Stimulated activated effector memory CD8-positive, alpha-beta T cell treated with anti-CD3 and anti-CD28 coated beads, Interleukin-12 subunit alpha, Interleukin-12 subunit beta, amount 100 ng/mL, for 72 hours (primary cell): ENCODE measurements at places on chromosomes 5 and 9.
A peak's percentile ranks its signal among the peaks of the same experiment; 100 is the strongest.

GRCh38 chr5:31990701-31991110 is 183.4 kb downstream of the GOLPH3 start:
- no peak for DNase-seq

DNA sequence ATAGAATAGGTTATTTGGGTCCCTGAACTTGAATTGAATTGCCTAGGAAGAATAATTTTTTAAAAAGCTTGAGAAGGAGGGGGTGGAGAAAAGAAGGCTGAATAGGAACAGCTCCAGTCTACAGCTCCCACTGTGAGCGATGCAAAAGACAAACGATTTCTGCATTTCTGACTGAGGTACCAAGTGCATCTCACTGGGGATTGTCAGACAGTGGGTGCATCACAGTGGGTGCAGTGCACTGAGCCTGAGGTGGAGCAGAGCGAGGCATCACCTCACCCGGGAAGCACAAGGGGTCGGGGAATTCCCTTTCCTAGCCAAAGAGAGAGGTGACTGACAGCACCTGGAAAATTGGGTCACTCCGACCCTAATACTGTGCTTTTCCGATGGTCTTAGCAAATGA is 782.2 kb upstream of the RGMB start:
- no peak for DNase-seq

- no peak for DNase-seq
These were observed 12.7 kb downstream of the GLIPR2 start for GRCh38 chr9:36149197-36149596.

DNA sequence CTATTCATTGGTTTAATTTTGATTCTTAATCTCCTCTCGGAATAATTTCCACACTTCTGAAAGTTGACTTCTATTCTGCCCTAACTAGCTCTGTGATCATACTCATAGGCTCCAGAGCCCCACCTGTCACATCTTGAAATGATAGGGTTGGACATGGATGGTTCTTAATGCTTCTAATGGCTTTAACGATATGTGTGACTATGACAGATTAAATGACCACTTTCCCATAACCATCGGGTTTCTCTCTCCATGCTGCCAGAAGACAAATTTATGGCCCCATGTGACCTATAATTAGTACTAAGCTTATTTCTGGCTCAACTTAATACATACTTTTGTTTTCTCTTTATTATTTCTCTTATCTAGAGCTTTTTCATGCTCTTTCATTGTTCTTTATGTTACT is 251.1 kb upstream of the TUT7 start:
- DNase-seq, result no peak

DNA sequence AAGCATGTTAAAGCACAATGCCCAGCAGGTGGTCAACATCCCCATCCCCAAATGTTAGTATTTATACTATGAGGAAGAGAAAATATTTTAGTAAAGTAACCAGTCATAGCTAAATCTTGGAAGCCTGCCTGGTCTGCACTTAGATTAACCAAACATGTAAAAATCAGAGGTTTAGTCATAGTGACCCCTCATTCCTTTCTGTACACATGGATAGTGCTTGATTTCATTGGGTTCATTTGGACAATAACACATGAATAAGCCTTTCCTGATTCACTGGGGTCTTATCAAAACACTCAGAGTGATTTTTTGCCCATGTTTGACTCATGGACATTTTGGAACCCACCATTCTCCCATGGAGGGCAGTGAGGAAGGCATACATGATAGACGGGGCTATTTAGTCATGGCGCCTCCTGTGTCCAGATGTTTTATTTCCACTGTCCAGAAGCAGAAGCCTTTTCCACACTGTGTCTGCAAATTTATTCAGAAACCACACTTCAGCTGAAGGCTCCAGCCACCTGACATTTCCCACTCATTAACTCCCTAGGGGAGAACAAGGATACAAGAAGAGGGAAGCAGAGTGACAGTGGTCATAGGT is 32.5 kb downstream of the OR1J1 start:
- DNase-seq, result no peak

DNA sequence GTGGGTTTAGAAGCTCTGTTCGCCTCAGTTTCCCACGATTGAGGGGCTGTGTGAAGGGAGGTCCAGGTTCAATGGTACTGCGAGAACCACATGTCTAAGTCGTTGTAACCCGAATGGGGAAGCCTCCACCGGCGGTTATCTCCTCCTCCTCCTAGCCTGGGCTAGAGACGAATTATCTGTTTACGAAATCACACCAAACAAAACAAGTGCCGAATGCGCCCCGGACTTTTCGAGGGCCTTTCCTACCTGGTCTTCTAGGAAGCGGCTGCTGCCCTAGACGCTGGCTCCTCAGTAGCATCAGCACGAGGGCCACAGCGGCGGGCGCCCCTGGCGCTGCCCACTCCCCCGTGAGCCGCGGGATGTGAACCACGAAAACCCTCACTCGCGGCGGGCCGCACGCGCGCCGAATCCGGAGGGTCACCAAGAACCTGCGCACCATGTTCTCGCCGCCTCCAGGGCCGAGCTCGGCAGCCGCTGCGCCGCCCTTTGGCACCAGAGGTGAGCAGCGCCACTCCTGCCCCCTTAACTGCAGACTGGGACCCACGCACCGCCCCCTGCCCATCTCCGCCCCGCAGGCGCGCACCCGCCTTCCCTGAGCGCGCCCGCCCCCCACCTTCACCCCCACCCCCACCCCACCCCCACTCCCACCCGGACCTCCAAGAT is at the start of gene CDKN2A:
TSS of gene CDKN2A (minus strand) at position 500 of the 663 bp plus-strand sequence.
- DNase-seq, result peak; percentile 83

GRCh38 chr9:20271723-20272122 is 350.6 kb downstream of the MLLT3 start:
- DNase-seq, result no peak
